NCI-H446 (cell line): ENCODE measurements at places on chromosomes 6 and 20.

GRCh38 chr20:43563429-43563828 is 4.6 kb downstream of the SGK2 start:
- DNase-seq = no peak

DNA sequence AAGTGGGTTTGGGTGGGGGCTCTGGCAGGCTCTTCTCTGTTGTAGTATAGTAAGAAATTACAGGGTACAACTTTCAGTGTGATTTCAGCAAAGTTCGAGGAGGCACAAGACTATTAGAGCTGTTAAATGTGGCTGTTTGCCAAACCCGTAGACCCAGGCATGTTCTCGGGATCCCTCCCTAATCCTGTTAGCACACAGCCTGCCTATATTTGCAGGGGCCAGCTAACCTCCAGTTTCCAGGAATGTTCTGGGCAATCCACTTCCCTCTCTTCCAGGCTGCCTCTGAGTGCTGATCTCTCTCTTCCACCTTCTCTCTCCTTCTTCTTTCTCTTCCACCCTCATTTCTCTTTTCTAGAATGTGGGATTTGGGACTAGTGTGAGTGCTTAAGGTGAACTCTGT is 34.8 kb upstream of the ZFP64 start:
- DNase-seq = no peak

DNA sequence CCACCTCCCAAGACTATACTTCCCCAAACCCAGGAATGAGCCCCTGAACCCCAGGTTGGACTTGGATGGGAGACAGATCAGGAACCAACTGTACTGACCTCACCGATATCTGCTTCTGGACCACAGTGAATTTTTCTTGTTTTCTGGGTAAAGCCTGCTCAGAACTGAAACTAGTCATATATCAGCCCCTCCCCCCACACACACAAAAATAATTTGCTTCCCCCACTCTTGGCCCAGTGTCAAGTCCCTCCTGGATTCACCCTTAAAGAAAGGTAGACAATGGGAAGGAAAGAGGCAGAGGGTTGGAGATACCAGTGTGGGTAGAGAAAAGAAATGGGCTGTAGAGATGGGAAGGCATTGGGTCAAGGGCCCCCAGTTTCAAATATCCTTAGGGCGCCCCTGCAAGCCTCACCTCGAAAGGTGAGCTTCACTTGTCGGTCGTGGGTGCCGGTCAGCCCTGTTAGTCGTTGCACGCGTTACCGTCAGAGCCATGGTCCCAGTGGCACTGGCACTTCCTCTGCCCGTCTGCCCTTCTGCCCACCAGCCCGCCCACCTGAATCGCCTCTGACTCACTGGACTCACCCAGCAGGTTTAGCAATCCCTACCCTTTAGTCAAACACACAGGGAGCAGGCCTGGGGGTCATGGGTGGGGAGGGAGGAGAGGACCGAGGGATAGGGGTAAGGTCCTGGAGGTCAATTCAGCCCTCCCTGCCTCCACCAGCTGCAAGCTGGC is 8.5 kb upstream of the SPAG4 start:
- DNase-seq = no peak

DNA sequence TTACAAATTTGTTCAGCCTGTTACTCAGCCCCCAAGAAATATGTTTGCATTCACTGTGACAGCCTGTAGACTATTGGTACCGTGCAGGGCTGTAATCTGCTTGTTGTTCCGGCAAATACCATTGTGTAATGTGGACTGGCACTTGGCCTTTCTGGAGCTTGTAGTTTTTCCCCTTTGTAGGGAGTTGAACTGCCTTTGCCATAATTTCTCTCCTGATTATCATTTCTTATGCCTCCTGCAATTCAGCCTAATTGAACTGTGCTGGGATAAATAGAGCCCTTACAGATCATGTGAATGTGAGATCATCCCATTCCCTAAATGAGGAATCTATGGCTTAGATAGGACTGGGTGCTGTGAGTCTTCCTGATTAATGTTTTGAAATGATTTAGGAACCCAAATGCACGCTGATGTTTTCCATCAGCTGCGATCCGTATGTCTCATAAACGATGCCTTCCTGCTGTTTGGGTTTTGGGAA is 185.1 kb downstream of the JARID2 start:
- DNase-seq = no peak

DNA sequence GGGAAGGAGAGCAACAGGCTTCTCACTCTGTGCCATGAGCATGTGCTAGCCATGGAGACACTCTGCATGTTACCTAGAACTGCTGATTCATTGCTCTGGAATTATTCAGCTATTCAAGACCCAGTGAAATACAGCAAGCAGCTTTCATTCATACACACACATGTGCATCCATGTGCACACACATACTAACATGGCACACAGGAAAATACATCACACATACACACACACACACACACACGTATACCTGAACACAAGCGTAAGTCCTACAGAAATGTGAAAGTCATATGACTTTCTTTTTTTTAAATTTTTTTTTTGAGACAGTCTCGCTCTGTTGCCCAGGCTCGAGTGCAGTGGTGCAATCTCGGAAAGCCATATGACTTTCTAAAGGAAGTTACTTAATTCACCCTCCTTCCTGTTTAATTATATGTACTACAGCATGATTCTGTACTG is 108.2 kb upstream of the NFATC2 start:
- DNase-seq = no peak

GRCh38 chr20:33301192-33301930 is 18.3 kb downstream of the BPIFB1 start:
- DNase-seq = no peak

DNA sequence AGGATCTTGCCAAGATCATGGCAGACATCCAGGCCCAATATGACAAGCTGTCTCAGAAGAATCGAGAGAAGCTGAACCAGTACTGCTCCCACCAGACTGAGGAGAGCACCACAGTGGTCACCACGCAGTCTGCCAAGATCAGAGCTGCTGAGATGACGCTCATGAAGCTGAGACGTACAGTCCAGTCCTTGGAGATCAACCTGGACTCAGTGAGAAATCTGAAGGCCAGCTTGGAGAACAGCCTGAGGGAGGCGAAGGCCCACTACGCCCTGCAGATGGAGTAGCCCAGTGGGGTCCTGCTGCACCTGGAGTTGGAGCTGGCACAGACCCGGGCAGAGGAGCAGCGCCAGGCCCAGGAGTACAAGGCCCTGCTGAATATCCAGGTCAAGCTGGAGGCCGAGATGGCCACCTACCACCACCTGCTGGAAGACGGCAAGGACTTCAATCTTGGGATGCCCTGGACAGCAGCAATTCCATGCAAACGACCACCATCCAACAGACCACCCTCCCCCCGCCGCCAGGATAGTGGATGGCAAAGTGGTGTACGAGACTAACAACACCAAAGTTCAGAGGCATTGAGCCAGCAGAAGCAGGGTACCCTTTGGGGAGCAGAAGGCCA is 44.7 kb upstream of the GRM4 start:
- no peak for DNase-seq

DNA sequence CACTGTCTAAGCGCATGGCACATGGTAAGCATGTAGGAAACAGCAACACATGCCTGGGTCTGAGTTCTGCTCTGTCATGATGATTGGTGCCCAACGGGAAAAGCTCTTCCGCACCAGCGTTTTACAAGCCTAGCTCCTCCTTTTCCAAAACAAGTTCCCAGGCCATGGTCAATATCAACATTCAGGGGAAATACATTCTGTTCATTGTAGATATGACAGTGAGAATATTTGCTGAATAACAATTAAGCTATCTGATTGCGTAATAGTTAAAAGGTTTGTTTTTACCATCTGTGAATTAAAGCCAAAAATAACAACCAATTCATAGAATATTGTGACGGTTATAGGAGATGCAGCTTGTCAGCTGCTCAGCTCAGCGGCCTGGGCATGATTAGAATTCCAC is 404.3 kb upstream of the SLC35B3 start:
- DNase-seq = no peak

DNA sequence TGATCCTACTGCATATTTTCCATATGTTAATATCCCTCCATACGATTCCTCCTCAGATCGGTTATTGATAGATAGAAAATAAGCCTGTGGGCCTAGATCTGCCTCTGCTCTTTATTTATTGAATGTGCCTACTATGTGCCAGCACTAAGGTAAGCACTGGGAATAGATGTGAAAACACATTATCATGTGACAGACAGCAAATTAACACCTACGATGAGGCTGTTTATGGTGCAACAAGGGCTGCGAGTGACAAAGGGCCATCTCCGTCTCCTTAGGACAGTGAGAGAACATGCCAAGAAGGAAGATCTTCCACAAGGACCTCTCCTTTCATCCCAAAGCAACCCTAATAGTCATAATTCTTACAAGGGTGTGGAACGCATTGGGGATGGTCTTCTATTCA is 90.5 kb downstream of the MYB start:
- no peak for DNase-seq

DNA sequence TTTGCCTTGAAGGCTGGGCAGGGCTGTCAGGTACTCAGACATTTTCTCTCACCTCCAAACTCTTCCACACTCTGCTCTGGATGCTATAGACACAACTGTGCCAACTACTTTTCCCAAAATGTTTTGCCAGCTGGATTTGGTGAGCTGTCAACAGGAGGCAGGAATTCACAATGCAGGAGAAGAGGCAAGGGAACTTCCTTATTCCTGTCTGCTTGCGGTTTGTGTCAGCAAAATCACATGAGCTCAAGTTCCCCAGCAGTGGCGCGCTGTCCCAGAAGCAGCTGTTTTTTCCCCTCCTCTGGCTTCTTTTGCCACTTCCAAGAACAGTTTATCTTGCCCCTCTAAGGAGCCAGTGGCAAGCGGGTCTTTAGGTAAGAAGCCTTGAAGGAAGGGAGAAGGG is 608.2 kb downstream of the PRKN start:
- no peak for DNase-seq

DNA sequence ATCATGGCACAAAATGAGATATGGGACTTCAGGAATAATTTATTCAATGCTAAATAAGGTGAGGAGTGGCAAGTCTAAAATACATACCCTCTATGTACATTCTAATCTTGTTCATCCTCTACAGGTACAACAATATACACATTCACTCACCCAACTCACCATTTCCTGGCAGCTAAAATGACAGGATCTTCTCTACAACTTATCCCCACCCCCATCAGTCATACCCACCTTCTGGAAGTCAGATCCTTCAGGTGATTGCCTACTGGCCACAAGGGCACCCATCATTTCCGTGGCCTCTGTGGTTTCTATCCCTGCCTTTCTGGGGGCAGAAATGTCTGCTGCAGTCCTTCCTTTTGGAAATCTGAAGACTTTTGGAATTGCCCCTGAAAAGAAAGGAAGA is 22.8 kb upstream of the CRIP3 start:
- DNase-seq = no peak

DNA sequence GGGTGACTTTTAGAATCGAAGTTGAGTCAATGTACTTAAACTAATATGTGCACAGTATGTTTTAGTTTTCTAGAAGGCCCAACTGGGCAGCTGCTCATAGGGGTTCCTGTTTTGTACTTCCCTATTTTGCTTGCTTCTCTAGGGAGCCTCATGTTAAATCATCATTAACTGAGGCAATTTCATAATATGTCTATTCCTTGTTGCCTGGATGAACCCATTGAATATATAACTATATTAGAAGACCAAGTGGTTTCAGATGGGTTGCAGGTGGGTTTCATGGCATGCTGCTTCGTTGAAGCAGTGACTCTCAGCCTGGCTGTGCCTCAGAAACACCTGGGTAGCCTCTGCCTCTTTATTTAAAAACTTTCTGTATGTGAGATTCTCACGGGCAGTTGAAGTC is 22.2 kb downstream of the CARMIL1 start:
- no peak for DNase-seq

DNA sequence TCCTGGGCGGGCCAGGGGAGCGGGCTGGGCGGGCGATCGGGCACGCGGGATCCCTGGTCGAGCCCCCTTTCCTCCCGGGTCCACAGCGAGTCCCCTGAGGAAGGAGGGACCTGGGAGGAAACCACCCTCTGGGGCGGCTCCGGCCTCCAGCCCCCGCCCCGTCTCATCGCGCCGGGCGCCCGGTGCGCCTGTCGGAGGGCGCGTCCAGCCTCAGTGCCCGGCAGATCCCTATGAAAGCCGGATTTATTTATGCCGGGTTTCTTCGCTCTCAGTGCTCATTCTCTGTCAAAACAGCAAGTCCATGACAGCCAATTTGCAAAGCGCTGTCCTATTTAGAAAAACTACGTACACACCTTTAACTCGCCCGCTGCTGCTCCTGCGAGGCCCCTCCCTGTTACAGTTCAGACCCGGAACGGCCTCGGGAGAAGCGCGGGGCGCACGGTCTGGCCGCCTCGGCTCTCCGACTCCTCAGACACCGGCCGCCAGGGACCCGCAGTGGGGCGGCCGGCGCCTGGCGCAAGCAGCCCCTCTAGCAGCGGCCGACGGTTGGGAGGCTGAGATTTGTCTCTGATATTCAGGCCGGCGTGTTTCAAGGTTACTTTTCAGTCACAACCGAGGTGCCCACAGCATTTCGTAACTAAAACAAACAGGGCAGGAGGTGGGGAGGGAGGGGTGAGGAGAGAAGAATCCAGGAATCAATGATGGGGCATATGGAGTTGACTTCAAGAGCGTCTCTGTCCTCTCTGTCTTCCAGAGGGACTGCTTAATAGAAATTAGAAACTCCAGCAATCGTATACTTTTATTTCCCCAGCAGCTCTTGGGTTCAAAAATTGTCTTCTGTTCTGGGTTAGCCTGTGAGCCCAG is 782 bp upstream of the FOXA2 start:
- no peak for DNase-seq

DNA sequence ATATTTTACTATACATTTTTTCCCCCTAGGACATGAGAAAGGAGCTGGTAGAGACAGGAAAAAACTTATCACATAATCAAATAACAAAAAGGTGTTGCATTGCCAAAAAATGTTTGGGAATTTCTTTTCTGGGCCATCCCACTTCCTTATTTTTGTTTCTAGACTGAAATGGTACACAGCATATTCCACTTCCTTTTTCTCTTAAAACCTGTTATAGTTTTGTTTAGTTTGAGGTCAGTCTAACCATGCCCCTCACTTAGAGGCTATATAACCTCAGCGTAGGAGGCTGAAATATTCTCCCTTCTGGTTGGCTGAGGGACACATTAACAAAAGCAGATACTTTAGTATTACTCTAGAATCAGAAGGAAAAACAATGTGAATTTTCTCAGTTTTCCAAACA is 323.9 kb downstream of the GJA1 start:
- no peak for DNase-seq

DNA sequence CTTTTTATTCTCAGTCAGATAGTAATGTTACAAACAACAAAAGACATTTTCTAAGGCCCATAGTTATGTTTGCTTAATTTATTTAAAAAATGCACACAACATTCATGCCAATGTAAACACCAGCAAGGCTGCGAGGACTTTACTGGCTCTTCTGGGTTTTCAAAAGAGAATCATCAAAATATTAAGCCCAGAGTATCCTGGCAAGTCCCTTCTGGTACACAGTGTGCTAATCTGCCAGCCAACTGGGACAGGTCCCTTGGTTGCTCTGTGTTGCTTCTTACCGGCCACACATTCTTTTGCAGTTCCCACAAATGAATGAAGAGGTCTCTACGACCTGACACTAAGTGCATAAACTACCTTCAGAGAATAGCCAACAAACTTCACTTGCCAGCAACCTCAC is 42.6 kb upstream of the SPDEF start:
- no peak for DNase-seq

- DNase-seq = peak; percentile 77
Observed at GRCh38 chr6:143575440-143575839, 63.9 kb upstream of the FUCA2 start.
